LNCaP clone FGC (cell line): ENCODE measurements at places on chromosomes 4 and X.

- no peak for DNase-seq
These were observed 148.8 kb upstream of the EDNRA start for GRCh38 chr4:147332091-147332490.

DNA sequence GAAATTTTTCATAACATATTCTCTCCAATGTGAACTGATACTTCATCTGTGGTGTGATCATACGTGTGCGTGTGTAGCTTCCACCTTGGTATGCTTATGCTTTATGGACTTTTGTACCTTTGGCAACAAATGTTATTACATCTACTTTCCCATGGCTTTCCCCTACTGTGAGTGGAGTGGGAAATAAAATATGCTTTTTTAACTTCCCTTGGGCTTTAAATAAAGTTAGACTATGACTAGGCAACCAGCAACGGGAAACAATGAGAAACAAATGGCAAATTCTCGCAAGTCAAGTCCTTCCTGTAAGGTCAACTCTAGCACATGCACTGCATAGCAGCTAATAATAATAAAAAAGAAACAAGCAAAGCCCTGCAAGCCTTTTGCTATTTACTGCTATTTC lies 205.0 kb upstream of the PDE5A start:
- no peak for DNase-seq

- DNase-seq = no peak
These were observed 393.8 kb upstream of the GNPDA2 start for GRCh38 chr4:45120163-45120562.

DNA sequence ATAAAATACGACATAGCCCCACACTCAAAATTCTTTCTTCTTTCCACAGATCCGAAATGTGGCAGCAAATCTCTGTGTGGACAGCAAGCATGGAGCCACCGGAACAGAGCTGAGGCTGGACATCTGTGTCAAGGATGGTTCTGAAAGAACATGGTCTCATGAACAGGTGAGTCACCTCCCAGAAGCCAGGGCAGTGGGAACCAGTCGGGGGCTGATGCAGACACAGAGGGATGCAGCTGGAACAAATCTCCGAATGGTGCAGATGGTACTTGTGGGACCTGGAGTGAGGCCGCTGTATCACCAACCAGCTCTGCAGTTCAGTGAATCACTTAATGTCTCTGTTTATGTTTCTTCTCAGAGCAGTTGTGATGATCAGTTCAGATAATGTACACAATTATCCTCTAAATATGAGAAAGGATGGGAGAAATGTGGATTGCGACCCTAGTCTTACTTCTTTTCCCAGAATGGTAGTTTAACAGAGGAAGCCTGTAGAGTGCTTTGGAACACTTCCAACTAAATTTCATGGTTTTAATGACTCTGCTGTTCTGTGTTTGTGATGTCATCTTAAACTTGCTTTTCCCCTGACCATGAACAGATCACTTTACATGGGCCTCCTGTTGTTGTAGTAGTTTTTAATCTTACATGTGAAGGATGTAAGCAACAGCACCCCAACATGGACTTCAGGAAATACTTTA lies 159.3 kb upstream of the GALNT7 start:
- DNase-seq = no peak

DNA sequence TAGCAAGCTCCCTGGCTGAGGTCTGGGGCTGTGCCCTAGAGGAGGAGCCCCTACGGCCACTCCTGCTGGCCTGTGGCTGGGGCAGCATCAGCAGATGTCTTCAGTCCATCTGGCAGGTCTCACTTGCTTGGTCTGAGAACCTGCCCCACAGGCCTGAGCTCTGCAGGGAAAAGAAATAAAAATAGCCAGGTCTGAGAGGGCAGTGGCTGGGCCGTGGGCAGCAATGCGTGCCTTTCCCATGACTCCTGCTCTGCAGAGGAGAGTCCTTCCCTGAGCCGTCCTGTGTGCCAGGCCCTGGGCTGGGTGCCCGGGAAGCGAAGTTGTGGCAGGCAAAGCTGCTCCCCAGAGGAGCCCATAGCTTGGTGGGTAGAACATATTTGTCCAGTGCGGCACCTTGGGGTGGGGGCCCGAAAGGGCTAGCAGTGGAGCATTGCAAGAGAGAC lies 11.3 kb upstream of the KIAA0232 start:
- DNase-seq = no peak

GRCh38 chr4:173522160-173522950 lies 7.7 kb downstream of the HAND2 start:
- no peak for DNase-seq

DNA sequence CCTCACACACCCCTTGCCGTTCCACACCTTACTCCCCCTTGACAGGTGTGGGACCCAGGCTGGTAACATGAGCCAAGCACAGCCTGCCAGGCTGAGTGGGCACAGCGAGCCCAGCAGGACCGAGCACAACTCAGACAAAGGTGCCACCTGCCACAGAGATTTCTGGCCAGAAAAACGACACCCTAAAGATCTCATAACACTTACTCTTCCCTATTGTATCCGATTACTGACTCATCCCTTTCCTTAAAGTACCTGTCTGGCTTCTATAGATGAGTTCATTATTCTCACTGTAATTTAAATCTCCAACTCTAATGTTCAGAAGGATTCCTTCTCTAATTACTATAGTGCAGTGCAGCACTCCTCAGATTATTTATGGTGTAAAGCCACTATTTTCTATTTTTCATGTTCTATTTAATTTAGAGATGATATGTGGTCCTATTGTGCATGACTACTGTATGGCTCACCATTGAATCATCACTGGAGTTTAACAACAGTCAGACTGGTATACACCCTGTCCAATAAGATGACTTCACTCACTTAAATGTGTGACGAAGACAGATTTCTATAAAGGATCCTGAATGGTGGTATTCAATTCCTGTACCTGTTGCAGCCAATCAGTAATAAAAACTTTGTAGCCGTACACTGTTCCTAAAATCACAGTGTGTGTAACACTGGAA lies 7.6 kb upstream of the SYTL5 start:
- no peak for DNase-seq

- DNase-seq = peak; percentile 83
These were observed 150.0 kb downstream of the PPP3CA start for GRCh38 chr4:101197350-101197749.
